Stimulated activated CD8-positive, alpha-beta memory T cell treated with anti-CD3 and anti-CD28 coated beads, Interleukin-15, amount 100 ng/mL, for 4 hours (primary cell): ENCODE measurements at places on chromosomes 6 and 20.

- peak; percentile 32 for DNase-seq
These were observed at the start of gene RSPH9 for GRCh38 chr6:43644940-43645612. TSS of gene RSPH9 (plus strand) at chr6:43645036. CDS start at chr6:43645099, 63 bp downstream.

GRCh38 chr6:73074175-73074574, 151.1 kb downstream of the KHDC1L start:
- DNase-seq = no peak

GRCh38 chr20:22815603-22816315, 219.4 kb upstream of the SSTR4 start:
- no peak for DNase-seq

DNA sequence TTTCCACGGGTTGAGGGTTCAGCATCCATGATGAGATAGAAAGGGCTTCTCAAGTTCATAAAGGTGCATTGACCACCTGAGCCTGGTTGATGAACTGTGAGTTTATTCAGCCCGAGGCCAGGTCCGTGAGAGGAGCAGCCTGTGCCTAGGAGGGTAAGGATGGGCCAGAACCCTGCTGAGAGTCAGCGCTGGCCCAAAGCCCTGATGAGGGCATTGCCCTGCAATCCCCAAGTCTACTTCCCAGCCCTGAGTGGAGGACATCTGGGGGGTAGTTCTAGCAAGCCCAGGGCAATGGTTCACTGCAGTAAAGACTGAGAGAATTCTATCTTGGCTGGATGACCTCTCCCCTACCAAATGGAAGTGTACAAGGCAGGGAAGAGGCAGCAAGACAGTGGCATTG, 123.3 kb upstream of the NXT1 start:
- DNase-seq = no peak

- DNase-seq = no peak
These were observed 233.8 kb upstream of the SUPT3H start for GRCh38 chr6:45611491-45611890.

DNA sequence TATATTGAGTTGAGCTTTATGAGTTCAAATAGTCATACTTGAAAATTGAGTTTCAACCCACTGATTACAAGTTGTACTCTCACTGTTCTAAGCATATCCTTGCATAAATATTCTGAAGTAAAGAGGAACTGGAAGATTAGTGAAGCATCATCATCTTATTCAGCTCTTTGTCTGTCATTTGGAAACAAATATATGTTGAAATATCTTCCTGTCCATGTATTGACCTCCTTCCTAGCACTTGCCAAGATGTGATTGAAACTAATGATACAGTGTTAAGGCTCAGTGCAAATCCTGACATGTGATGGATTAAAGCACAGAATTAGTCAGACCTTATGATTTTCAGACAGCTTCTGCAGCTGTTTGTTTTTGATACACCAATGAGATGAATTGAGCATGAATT, 434.3 kb downstream of the TBC1D32 start:
- no peak for DNase-seq

DNA sequence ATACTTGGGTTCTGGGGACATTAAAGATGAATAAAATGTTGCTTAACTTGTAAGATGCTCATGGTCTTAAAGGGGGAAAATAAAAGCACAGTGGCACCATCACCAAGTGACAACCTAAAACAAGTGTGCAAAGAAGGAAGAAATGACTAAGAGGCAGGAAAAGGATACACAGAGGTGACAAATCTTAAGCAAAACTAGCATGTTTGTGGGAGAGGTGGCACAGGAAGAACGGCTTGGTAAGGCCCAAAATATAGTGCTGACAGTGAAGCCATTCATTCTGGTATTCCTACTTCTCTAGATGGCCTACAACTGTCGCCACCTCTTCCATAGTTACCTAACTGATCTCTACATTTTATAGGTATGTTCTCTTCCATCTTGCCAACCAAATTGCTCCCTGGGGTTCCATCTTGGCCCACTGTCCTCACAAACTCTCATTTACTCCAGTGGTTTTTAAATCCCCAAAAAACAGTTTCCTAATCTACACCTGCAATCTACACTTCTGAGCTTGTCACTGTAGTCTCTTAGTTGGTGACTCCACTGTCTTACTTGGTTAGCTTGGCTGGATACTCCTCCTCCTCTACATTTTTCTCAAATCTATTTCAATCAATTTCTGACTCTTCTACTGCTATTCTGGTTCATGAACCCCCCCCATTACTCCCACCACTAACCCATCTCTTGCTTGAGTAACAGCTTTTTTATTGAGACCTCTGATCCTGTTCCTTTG, 33.5 kb downstream of the FAM8A1 start:
- DNase-seq = no peak

GRCh38 chr20:6519556-6519955, 247.9 kb upstream of the BMP2 start:
- no peak for DNase-seq

GRCh38 chr6:10518557-10519407, 2.4 kb upstream of the GCNT2 start:
- no peak for DNase-seq

DNA sequence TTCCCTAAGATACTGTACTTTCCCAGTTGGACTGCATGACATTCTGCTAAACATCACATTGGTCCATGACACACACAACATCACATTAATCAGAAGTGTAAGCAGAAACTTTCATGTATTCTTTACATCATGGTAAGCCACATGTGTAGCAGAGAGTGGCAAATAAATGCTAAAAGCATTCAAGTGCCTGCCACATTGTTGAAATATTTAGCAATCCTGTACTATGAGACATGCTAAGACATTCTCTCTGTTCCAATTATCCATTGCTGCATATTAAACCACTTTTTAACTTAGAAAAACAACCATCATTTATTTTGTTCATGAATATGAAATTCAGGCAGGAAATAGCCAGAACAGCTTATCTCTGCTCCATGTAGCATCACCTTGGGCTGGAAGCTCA, 207.7 kb upstream of the GJE1 start:
- DNase-seq = no peak

- DNase-seq = no peak
These were observed 1.6 kb downstream of the HLA-DQB1 start for GRCh38 chr6:32664827-32665362.

- no peak for DNase-seq
These were observed 1.5 kb downstream of the SH3BGRL2 start for GRCh38 chr6:79632580-79632979.

GRCh38 chr20:41382791-41383305, 16.2 kb upstream of the EMILIN3 start:
- DNase-seq = no peak

DNA sequence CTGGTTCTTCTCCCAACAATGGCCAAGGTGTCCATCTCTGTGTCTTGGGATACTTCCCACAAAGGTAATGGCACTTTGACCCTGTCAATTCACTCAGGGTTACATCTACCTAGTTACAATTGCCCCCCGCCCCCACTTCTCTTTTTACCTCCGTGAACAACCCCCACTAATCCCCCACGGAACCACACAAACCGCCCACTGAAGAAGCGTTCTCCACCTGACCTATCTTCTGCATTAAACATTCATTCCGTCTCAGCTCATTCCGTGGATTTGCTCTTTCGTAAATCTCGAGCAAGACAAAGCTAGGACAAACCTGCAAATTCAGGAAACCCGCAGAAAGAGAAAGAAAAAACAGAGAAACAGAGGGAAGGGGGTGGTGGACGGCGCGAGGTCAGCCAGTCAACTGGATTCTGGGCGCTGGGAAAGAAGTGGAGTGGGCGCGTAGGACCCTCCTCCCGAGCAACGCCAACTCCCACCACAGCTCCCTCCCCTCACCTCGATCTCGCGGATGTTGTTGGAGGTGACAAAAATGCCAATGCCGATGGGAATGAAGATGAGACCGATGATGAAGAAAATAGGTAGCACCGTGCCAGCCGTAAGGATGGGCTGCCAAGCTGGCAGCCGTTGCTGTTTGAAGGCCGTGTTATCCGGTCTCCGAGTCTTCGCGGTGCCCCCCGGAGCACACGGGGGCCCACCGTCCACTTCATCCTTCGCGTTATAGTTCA, 523 bp downstream of the TMEM30A start:
- no peak for DNase-seq

GRCh38 chr6:37552267-37552666, 52.6 kb upstream of the CCDC167 start:
- DNase-seq = no peak

DNA sequence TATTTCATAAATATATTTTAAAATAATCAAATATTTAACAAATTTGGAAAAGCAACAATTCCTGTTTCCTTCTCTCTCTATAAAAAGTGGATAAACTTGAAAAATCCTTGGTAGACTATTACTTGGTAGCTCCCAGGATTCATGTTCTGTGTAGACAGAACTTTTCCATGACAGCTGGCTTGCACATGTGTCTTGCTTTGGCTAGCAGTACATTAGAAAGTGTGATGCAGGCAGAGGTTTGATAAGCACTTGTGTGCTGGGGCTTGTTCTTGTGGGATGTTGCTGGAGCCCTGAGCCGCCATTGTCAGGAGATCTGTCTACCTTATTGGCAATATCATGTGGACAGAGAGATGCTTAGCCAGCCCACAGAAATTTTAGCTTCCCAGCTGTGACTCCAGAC, 327.2 kb downstream of the CDKAL1 start:
- no peak for DNase-seq

DNA sequence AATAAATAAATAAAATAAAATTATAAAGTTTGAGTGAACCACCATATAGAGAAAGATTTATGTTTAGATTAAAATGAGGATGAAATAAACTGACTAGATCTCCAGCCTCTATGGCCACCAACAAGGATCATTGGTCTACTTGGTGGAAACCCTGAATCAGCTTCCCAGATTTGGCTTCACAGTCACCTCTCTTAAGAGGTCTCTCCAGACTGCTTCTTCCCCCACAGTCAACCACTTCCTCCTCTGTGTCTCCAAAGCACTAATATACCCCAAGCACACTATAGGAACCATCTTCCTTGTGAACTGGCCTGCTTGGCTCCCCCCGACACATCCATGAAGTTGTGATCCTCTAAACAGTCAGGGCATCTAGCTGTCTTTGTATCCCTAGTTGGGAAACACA, 529.6 kb upstream of the RNF217 start:
- DNase-seq = no peak

DNA sequence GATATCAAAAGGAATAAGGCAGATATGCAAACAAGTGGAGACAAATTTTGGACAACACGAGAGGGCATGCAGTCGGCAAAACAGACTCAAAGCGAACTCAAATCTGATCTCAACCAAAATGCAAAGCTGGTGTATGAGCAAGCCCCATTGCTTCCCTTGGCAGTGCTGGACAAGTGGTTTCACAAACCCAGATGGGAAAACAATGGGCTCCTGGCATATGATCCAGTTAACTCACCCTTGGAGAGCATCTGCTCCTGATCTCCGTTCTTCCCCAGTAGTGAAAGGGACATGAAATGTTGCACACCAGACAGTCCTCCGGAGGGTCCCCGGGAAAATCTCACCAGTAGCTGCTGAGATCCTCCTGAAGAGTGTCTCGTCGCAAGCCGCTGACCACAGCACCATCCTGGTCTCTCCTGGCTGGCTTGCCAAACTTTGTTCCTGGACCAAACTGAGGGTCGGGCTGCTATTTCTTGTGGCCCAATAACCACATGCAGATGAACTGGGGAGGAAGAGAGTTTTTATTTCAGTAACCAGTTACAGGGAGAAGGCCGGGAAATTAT, 84.3 kb upstream of the THBS2 start:
- DNase-seq = no peak

- DNase-seq = no peak
These were observed 73.2 kb downstream of the ARID1B start for GRCh38 chr6:156850353-156850752.

GRCh38 chr6:108200631-108201030, 34.8 kb downstream of the NR2E1 start:
- no peak for DNase-seq

- DNase-seq = no peak
These were observed 6.8 kb downstream of the JAG1 start for GRCh38 chr20:10667077-10667401.

DNA sequence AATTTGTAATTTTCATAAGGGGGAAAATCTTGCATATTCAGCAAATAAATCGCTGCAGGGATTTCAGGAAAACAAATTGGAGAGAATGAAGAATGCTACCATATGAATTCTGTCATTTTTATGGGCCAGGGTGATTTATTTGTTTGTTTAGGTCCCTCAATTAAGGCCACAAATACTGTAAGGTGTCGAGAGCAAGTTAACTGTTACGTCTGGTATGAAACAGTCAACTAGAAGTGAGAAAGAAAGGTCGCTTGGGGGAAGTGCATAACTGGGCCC, 166.9 kb upstream of the TSHZ2 start:
- DNase-seq = no peak

DNA sequence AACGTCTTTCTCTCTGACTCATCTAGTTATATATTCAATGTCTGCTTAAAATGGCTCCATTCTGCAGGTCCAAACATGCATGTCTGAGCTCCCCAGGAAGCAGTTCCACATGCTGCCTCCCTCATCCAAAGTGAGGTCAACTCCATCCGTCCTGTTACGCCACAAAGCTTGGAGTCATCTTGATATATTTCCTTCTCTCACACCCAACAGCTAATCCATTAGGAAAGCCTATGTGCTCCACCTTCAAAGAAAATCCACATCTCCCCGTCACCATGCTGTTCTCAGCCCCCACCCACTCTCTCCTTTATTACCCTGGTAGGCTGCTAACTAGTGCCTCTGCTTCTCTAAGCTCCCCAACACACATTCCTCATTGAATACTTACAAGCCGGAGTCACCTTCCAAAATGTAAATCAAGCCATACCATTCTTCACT, 130.2 kb upstream of the SYNDIG1 start:
- DNase-seq = no peak

- DNase-seq = peak; percentile 52
These were observed 201.0 kb downstream of the UST start for GRCh38 chr6:148947621-148948444.

GRCh38 chr20:58901488-58902402, 49.2 kb downstream of the GNAS start:
- no peak for DNase-seq

DNA sequence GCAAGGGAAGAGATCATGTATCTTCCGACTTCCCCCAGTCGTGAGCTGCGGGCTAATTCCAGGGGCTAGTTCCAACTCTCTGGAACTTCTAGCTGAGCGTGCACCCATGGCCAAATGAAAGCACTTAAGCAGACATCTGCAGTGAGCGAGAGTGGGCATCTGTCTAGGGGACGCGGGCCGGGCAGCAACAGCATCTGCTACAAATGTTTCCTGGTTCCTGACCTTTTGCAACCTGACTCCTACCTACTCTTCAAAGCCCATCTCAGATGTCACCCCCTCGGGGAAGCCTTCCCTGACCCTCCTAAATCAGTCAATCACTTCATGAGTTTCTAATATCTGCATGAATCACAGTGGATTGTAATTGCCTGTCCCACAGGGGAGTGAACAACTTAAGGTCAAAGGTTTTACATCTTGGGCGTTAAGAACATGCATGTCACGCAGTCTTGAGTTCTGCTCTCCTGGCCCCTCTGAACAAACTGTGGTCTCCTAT, 141.9 kb downstream of the CEBPB start:
- no peak for DNase-seq
